ENCODE measurements at places on chromosomes 11 and 22.

- no peak for DNase-seq
Measured at GRCh38 chr22:44691796-44692661, 10.0 kb upstream of the PRR5 start.

DNA sequence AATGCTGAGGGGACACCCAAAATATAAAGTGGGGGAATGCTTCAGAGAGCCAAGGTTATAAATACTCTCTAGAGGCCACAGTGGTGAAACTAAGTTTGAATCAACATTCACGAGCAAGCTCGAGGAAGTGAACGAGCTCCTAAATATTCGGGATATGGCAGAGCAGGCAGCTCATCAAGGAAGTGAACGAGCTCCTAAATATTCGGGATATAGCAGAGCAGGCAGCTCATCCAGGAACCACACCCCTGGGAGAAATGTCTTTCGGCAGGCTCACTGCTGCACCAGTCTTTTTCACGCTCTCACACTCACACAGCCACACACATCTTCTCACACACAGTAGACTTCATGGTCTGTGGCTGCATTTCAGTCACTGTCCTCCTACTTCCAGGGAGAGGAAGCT lies 787.5 kb downstream of the OPCML start:
- no peak for DNase-seq

DNA sequence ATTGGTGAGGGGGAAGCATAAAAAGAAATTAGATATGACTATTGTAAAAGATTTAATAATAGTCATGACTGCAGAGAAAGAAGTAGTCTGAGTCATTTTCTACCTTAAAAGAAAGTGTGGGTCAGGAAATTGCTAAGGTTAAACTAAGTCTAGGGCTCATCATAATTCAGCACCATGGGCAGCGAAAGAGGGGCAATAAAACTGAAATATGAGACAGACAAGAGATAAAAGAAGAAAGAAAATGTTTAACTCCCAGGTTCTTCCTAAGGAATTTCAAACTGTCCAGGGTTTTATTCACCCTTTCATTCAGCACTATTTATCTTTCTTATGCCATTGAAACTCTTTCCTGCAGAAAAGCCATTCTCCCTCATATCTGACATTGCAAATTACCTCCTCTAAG lies 114.4 kb upstream of the API5 start:
- no peak for DNase-seq

GRCh38 chr22:49667236-49667635 lies 160.4 kb downstream of the BRD1 start:
- no peak for DNase-seq

DNA sequence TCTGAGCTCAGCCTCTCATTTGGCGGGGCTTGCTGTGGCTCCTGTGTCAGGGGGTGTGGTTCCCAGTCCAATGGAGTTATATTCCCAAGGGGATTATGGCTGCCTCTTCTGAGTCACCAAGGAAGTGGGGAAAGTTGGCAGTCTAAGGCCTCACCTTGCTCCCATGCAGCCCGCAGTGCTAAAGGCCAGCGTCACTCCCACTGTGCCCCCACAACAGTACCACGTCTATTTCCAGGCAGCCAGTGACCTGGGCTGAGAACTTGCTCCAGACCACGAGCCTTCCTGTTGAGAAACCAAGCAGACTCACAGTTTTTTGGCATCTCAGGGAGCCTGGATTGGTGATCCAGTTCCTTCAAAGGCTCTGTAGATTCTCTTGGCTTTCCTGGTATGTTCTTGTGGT lies 45.6 kb downstream of the OR2AT4 start:
- no peak for DNase-seq

GRCh38 chr11:57354699-57355098 lies 16.5 kb downstream of the P2RX3 start:
- no peak for DNase-seq

GRCh38 chr11:85831050-85831449 lies 20.1 kb upstream of the SYTL2 start:
- DNase-seq, result no peak

DNA sequence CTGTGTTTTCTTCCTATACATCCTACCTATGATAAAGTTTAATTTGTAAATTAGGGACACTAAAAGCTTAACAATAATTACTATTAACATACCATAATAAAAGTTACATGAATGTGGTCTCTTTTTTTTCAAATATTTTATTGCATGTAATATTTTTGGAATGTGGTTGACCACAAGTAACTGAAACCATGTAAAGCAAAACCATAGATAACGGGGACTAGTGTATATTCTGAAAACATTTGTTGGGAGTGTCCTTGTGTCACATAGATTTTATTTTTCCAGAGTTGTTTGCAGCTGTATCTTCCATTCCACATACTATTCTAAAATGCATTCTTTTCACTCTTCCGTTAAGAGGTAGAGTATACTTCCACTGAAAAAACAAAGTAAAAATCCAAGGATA lies 200.4 kb downstream of the KIF18A start:
- no peak for DNase-seq

DNA sequence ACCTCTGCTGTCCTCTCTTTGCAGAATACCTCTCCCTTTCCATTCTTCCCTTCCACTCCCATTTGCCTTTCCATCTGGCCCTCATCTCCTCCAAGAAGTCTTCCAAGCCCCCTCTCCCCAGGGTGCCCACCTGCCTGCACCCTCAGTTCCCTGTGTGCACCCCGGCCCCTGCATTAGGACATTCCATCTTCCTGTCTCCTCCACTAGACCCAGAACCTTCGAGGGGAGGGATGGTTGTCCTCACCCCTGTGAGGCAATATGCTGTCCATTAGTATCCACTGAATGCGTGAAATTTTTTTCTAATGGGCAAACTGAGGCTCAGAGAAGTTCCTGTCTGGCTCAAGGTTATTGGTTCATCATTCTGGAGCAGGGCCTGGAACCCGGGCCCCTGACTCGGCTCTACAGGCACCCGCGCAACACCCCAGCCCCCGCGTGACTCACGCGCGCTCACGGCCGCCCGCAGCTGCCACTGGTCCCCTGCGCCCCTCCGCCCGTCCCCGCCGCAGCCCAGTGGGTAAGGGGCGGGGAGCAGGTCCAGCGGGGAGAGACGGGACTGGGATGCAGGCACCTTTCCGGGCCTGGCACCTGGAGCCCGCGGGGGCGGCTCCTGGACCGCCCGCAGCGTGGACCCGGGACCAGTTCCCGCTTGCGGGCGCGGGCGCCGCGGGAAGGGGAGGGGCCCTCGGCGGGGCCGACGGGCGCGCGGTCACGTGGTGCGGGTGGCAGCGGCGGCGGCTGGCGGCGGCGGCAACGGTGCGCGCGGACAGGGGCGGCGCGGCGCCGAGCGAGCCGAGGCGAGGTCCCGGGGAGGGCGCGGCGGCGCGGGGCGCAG lies 7.0 kb downstream of the SEPTIN3 start:
- DNase-seq, result no peak

GRCh38 chr11:116225236-116225635 lies 547.6 kb downstream of the BUD13 start:
- DNase-seq, result no peak

DNA sequence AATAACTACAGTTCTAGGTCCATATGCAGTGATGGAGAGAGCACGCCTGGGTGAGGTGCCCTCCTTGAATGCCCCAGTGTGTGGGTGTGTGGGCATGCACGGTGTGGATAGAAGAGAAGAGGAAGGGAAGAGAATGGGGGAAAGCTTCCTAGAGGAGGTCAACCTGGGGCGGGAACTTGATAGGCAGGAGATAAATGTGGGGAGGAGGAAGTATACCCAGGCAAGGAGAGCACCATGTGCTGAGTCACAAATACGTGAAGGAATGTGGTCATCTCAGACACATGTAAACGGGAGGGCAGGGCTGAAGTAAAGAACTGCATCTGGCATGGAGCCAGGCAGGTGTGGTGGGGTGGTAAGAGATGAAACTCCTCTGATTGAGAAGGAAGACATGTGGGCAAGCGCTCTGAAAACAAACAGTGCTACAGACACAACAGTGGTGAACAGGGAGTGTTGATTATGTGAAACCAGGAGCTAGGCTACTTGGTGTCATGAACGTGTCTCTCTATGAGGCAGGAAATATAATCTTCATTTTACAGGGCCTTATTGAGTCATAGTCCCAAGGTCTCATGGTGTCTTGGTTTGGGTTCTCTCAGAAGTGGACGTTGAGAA lies 61.5 kb upstream of the EED start:
- DNase-seq, result no peak

DNA sequence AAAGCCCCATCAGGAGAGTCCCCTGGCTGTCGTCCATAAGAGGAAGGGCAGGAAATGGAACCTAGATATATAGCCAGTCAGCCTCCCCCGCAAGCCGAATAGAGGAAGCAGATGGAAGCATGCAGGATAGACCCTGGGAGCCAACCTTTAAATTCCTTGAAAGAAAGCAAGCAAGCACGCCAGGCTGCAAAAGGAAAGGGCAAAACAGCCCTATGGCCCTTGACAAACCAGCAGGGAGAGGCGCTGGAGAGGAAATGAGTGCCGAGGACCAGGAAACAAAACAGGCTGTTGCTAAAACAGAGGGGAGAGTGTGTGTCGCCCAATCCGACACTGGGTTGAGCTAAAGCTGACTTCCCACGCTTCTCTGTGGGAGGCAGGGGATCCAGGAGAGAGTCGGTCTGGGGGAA lies 203.5 kb upstream of the MTNR1B start:
- no peak for DNase-seq

- DNase-seq, result peak; percentile 77
Measured at GRCh38 chr11:10392095-10393079, 62.7 kb upstream of the AMPD3 start.

GRCh38 chr22:29065468-29066190 lies 4.0 kb upstream of the C22orf31 start:
- DNase-seq, result no peak

DNA sequence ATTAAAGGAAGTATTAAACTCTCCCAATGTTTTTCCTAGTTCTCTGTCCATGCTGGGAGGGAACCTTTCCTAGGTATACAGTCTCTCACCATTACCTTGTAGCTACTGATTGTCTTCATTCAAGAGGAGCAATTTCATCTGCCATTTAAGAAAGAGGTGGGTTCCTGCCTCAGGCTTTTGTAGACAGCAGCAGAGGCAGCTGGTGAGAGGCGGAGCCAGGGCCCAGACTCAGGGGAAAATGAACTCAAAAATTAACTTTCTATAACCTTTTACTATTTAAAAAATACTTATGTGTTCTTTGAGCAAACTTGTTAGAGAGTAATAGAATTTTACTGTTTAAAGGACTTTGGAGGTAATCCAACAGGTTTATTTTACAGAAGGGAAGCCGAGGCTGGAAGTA lies 133.0 kb downstream of the SNX19 start:
- DNase-seq, result no peak

GRCh38 chr11:119593346-119593745 lies 135.7 kb downstream of the NECTIN1 start:
- DNase-seq, result no peak

DNA sequence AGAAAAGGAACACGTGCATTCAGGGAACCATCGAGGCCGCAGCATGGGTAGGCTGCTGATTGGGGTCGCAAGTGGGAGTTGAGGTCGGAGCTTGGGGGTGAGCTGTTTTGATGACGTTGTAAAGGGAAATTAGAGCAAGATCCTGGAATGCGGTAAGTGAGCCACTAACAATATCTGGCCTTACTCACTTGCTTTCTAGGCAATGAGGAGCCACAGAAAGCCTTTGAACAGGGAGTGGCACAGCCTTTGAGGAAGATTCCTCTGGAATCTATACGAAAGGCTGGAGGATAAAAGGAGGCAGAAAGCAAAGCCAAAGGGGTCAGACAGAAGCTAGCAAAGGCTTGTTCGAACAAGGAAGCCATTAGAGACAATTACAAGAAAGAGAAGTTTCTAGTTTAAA lies 197.5 kb downstream of the LARGE1 start:
- no peak for DNase-seq

DNA sequence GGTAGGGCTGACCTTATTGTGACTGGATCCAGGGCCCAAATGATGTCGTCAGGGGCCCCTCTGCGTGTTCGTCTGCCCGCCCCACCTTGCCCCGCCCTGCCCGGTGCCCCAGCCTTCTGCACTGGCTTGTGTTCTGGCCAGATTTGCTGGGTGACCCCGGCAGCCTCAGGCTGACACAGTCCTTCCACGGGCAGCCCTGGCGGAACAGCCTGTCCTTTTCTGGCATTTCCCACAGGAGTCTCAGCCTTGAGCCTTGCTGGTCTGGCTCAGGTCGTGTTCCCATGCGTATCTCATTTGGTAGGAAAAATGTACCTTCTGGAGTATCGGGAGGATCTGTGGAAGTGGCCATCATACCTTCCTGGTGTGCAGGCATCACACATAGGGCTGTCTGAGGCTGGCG lies 31.0 kb downstream of the IGHMBP2 start:
- no peak for DNase-seq

DNA sequence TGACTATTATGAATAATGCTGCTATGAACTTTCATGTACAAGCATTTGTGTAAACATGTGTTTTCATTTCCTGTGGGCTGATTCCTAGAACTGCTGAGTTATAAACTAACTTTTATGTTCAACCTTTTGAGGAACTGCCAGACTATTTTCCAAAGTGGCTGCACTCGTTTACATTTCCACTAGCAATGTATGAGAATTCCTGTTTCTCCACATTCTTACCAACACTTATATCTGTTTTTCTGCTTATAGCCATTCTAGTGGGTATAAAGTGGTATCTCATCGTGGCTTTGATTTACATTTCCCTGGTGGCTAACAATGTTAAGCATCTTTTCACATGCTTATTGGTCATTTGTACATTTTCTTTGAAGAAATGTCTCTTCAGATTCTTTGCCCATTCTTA lies 35.2 kb upstream of the SCUBE2 start:
- DNase-seq, result no peak

DNA sequence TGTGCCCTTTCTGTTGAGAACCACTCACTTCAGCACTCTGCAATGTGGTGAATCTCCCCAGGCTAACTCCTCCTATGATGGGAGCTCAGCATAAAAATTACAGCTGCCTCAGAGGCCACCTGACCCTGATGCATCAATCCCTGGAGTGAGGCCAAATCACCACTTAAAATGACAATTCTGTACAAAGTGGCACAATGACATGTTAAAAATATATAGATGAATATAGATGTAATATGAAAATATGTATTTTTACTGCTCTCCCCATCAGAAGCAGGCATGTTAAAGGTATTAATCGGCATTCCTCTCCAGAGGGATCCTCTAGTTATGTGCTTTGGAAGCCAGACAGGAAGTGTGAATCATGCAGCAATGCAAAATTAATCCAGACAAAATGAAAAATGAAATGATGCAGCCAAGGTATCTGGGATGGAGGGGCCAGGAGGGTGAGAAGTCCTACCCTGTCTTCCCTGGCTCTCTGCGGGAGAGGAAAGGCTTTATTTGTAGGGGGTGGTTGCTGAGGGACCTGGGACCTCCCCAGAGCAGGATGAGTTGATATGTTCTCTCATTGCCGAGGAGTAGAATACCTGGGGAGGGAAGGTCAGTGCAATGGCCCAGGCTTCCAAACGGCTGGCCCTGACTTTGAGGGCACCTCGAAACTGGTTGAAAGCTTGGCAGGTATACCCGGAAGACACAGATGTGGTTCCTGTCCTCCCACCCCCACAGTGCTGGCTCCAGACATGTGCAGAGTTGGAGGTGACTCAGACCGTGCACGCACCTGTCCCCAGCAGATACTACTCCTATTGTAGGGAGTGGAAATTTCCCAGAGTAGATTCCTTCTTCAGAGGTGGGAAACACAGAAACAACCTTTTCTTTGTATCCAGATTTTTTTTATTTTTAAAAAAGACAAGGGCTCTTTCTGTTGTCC lies 347.9 kb upstream of the NCAM1 start:
- no peak for DNase-seq
